GM12865 (cell line): ENCODE measurements at places on chromosomes 5 and 9.

DNA sequence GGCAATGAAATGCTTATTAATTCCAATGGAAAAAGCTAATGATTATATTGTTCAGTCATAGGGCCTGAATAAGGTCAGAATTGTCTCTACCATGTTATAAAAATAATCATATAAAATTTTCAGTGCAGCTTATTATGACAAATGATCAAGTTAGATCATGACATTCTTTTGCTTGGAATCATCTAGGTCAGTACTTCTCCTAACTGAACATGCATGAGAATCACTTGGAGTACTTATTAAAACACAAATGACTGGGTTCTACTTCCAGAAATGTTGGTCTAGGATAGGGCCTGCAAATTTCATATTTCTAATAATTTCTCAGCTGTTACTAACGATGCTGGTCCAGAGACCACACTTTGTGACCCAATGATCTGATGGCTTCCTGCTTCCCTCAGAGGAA is 806.0 kb upstream of the ZNF608 start:
- no peak for DNase-seq

DNA sequence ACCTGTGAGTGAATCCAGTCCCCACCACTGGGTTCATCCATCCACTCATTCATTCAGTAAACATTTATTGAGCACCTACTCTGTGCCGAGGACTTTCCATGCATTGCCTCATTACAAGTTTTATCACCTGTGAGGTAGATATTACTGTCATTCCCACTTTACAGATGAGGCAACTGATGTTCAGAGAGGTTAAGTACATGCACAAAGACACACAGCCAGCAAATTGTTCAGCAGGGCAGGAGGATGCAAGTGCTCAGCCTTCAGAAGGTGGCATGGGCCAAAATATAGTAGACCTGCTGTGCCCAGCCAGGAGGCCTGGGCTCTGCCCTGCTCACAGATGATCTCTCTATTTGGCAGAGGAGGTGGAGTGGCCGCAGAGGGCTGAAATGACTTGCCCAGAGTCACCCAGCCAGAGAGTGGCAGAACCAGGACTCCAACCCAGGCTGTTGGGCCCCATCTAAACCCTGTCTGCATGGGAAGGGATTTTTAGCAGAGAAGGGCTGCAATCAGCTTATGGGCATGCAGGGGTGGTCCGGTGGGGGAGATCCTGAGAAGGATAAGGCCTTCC is 7.6 kb upstream of the NEURL1B start:
- DNase-seq: no peak

DNA sequence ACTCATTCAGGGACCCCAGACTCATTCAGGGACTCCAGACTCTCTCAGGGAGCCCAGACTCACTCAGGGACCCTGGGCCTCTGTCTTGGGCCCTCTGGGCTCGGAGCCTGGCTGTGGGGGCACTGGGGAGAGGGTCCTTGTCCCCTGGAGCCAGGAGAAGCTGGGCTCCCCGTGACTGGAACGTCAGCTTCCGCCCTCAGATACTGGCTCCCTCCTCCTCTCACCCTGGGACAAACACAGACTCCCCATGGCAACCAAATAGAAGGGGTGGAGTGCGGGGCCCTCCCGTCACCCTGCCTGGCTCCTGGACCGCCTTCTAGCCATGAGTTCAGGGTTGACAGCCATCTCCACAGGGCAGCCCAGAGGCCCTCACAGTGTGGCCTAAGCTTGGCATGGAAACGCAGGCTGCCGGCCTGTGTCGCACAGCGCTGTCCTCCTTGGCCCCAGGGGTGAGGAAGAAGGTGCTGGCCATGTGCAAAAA is 27.6 kb downstream of the ZDHHC11B start:
- no peak for DNase-seq

- no peak for DNase-seq
These were observed 118.7 kb downstream of the NDUFS4 start for GRCh38 chr5:53678981-53679660.

- DNase-seq: peak; percentile 29
These were observed 39.9 kb downstream of the DDX46 start for GRCh38 chr5:134798468-134798867.

GRCh38 chr5:173888473-173889131 is 453 bp downstream of the CPEB4 start:
- no peak for DNase-seq

DNA sequence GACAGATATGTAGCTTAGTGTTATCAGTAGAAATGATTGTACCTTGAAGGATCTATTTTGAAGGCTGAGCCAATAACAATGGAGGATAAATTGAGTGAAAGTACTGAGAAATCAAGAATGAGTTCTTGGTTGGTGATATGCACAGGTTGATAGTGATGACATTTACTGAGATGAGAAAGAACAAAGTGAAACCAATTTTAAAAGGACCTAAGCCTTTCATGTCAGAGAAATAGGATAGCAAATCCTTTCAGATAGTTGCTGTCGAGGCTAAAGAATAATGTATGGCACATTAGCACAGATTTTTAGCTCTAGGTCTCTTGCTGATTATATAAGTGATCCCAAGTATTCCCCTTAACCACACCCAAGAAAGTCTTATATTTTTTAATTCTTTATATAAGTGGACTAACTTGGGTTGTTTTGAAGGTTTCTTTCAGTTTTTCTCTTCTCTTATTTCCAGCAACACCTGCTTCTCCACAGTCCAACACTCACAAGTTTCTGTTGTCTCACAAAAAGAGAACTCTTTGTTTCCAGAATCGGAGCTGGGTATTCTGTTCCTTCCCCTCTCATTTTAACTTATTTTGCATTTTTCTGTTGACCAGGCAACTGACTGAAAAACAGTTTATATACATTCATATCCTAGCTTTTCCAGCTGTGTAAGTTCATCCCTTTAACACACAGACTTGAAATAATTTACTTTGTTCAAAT is 286.9 kb upstream of the ATP10B start:
- DNase-seq: peak; percentile 18

GRCh38 chr9:18238254-18238653 is 235.7 kb upstream of the ADAMTSL1 start:
- DNase-seq: no peak

- peak; percentile 14 for DNase-seq
These were observed 130.6 kb upstream of the PDE4D start for GRCh38 chr5:60024104-60024503.

DNA sequence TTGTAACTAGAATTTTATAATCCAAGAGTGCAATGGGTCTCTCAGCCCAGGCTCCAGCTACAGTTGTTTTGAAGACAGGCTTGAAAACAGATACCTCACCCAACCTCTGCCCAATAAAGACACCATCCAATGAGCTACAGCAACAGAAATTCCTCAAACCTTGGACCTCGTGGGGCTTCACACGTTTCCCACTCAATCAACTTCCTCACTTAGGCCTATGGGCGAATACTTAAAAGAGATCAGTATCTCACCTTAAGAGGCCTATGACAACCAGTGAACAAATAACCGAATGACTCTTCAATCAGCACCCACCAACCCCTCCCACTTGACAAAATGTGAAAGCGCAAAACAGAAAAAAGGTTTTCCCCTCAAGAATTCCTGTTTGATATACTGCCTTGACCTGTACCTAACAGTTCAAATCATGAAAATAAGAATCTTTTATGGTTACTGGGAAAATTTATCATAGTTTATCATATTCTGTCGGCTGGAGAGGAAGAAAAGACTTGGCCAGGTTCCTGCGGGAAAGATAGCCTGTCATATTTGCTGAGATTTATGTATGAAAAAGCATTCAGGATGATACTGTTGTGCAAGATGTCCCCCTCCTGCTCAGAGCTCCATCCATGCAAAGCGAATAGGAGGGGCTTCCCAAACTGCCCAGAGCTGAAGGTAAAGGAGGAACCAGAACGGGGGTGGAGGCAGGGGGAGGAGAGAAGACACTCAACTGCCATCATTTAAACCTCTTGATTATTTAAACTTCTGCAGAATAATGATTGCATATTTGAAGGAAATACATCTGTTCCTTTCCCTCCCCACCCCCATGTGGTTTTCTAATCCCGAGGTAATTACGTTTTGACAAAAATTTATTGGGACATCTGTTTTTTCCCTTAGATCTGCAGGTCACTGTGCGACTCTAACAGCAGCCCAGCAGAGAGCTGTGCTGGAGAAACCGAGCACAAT is 256.3 kb downstream of the NFIB start:
- DNase-seq: no peak

DNA sequence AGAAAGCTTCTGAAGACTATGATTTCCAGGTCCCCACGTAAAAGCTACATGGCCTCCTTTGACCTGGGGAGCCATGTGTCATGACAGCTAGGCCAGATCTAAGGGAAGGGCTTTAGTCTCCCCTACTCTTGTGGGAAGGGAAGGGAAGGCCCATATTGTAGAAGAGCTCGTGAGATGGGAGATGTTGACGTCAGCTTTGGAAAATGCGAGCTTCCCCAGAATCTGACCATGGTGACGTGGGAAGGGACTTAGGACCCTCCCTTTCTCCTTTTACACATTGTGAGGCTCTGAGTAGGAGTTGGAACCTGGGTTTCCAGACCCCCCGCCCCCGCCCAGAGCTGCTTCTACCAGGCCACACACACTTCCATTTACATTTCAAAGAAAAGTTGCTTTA is 165.5 kb downstream of the SYK start:
- DNase-seq: no peak

DNA sequence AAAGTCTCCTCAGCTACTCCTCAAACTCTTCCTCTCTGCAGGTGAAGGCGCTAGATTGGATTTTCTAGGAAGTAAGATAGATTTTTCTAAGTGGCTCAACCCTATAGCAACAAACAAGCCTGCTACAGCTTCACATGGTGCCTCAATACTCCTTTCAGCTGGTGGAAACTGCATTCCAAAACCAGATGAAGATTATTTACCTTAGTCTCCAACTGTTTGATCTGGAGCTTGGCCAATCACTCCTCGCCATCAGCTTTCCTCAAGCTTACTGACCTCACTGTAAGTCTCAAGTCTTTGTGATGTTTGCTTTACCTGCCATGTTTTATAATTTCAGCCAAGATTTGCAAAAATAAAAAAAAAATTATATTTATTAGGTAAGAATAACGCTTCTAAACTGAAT is 622.4 kb downstream of the CHSY3 start:
- DNase-seq: no peak

- DNase-seq: no peak
These were observed 241.5 kb downstream of the NR3C1 start for GRCh38 chr5:143161885-143162540.

DNA sequence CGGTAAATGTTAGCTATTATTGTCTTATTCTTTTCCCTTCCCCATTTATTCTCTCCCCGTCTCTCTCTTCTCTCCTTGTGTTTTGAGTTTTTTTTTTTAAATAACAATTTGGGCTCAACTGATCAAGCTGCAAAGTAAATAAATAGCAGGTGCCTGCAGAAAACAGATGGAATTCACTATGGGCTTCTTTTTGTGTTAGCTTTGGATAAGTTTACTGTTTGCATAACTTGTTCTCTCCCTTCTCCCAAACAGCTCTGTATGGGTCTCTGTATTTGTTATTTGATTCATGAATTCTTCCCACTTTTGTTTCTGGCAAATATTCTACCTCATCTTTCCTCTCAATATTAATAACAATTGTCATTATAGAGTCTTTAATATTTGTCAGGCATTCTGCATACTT is 111.8 kb upstream of the ASTN2 start:
- no peak for DNase-seq

DNA sequence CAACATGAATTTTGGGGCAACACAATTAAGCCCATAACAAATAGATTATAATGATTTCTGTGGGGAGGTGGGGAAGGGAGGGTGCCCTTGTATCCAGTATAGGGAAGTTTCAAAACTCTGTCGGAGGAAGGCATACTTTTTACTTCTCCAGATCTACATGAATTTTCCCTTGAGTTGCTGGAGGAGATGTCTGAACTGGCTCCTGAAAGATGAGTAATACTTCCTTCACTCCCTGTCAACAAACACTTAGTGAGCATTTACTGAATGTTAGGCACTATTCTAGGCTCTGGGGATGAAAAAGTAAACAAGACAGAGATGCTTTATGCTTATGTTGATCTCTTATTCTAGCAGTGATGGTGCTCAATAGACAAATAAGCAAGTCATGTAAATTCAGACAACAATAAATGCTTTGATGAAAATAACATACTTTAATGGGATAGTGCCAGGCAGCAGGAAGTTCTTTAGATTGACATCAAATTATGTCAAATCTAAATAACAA is 197.9 kb upstream of the ANKH start:
- DNase-seq: no peak

DNA sequence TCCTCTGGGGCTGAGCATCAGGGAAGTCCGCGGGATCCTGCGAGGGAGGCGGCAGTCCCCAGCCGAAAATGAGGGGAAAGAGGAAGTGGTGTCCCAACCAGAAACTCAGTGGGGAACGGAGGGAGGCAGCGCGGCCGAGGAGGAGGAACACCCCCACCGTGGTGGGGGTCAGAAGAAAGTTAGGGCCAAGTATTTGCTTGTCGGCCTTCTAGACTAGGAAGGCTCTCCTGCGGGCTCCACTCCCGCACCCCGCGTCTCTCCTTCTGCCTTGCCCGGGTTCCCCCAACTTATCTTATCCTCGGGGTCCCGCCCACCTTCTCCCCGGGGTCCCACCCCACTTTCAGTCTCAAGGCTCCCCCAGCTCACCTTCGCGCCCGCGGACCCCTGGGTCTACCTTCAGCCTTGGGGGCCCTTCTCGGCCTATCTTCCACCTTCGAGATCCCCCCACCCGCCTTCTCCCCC is 557 bp upstream of the PHF2 start:
- peak; percentile 54 for DNase-seq

DNA sequence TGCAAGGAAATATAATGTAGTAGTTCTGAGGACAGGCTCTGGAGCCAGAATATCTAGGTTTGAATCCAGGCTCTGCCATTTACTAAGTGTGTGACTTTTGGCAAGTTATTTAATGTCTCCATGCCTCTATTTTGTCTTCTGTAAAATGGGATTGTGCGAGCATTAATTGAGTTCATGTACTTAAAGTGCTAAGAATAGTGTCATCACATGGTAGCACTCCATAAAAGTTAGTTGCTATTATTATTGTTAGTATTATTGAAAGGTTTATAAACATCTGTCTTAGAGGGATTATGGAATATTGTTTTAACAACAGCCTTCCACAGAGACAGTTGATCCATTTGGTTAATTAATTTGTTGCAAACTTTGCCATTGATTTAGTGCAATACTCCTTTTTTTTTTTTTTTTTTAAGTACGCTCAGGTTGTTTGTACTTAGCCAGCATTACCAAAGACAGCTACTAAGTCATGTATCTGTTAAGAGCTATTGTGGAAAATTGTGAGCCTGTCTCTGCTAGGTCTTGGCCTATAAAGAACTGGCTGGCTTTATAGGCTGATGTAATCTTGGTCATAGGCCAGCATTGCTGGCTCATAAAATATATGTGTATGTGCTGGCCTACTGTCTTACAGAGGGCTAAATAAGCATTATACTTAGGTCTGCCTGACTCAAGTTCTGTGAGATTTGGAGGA is 174.7 kb downstream of the WDR70 start:
- DNase-seq: no peak

GRCh38 chr5:141208478-141208877 is at the start of gene PCDHB12:
PCDHB12 (plus strand) TSS chr5:141208719; CDS start chr5:141208908, 189 bp downstream.
- DNase-seq: no peak
